Lower lobe of right lung (tissue), 2 donors: ENCODE measurements at places on chromosomes 12 and 14. TPM values are rescaled to one million over a fixed set of nuclear protein-coding genes. Genes with fewer than 3 reads are reported as not detected.

GRCh38 chr14:80946797-80947196 is 5.3 kb upstream of the CEP128 start:
- no peak for DNase-seq

The KIF26A gene
- 4.4 TPM for total RNA-seq

DNA sequence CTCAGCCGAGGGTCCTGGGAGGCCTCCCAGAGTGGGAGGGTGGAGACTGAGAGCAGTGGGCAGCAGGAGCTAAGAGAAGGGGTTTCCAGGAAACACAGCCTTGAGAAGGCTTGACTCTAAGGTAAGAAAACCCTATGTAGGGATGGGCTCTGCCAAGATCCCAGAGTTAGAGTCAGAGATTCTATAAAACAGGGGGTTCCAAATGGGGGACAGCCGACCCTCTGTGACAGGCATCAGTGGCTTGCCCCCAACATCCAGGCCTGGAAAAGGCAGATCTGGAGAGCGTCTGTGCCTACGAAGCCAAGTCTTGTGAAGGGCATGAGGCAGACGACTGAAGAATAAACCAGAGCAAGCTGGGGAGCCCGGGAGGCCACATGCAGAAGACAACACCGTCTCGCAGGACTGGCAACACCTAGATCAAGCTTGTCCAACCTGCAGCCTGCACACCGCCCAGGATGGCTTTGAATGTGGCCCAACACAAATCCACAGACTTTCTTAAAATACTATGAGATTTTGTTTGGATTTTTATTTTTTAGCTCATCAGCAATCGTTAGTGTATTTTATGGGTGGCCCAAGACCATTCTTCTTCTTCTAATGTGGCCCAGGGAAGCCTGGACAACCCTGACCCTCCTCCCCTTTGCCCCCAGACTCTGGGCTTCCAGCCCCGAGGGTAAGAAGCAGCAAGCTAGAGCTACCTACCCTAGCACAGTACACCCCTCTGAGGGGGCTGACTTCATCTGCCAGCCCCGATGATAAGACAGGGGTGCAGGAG is 42.1 kb downstream of the PRMT8 start:
- DNase-seq: no peak

- DNase-seq: no peak
Observed at GRCh38 chr14:104158827-104159798, 20.7 kb downstream of the KIF26A start.

- no peak for DNase-seq
Observed at GRCh38 chr14:52700701-52701172, 5.4 kb upstream of the ERO1A start.

- no peak for DNase-seq
Observed at GRCh38 chr14:93232159-93232558, 25.1 kb downstream of the UBR7 start.

- no peak for DNase-seq
Observed at GRCh38 chr12:122820838-122821271, 14.4 kb upstream of the HIP1R start.

- DNase-seq: no peak
Observed at GRCh38 chr12:93537769-93538168, 34.7 kb upstream of the SOCS2 start.

The PLA2G1B gene
- total RNA-seq: 42.2 TPM

The ANO2 gene
- total RNA-seq: 22.2 TPM

The JPH4 gene
- 5.1 TPM for total RNA-seq

DNA sequence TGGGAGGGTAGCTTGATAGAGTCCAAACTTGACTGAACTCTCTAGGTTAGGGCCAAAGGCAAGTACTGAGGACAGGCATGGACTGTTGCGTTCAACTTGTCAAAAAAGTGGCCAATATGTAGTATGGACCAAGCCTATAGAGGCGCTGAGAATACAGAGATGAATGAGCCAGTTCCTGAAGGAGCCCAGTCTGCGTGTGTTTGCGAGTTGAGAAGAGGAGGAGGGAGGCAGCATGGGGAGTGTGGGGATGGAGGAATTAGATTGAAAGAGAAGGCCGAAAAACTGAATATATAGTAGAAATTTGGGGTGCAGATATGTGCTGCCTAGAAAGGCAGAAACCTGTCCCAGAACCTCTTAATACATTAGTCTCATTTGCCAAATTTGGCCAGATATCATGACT is 412.4 kb downstream of the PCNX1 start:
- no peak for DNase-seq

GRCh38 chr14:96042248-96042930 is 3.2 kb downstream of the C14orf132 start:
- DNase-seq: no peak

The TAS2R8 gene
- total RNA-seq: not detected

DNA sequence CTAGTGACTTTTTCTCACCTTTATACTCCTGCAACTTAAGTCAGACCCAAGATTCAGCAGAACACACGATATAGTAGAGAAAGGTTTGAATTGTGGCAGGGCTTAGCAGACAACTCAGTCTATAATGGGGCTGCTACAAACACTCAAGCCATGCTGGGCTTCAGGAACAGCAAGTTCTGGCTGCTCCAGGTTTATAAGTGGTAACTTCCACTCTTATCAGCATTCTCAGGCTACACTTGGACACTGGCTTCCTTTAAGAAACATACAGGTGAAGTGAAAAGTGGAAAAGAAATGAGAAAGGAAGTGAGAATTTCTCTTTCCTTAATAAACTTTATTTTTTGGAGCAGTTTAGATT is 21.7 kb downstream of the PLEKHD1 start:
- no peak for DNase-seq

- DNase-seq: no peak
Observed at GRCh38 chr12:47744778-47745436, 13.8 kb downstream of the RAPGEF3 start.

The FOXA1 gene
- 30.5 TPM for total RNA-seq

DNA sequence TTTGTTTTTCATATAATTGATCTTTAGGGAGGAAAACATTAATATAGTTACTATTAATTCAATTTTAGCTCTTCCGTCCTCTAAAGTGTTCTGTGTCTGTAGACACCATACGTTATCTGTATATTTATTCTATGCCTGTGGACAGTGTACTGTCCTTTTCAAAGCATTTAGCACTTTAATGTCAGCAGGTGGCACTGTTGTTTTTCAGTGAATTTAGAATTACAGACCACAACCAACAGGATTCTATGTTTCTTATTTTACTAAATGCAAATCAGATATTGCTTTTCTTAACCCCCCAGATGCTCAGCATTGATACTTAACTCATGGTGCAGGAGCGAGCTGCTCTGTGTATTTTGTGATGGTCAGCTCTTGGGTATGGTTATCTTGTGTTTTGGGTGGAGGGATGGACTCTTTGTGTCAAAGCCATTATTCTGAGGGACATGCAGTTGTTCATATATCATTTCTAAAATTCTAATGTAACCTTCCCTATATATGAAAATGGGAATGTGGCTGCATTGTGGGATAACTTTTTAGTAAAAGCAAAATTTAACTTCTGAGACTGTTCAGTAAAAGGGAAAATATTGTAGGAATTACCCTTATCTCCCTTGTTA is 65.2 kb downstream of the PAPOLA start:
- DNase-seq: no peak

DNA sequence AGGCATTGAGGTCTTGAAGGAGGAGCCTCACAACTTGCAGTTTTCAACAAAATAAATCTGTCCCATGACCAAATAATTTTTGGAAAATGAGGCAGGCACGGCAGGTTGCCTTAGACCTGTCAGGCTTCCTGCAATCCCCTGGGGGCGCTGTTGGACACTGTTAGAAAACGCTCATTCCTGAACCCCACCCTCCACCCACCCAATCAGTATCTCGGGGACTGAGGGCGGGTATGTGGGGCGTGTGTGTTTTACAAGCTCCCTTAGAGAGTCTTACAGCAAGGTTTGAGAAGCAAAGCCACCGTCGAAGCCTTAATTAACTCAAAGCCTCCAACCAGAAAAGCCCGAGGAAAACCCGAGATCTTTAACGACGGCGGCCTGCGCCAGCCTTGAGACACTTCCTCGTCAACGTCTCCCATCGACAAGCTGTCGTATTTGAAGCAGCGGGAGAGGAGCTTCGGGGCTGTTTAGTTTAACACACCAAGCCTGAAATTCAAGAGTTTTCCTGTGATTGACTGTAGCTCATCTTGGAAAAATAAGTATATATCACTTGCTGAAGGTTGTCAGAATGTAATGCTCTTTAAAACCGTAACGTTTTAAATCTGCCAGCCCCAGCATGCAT is 123.0 kb downstream of the GLT1D1 start:
- peak; percentile 62 for DNase-seq

DNA sequence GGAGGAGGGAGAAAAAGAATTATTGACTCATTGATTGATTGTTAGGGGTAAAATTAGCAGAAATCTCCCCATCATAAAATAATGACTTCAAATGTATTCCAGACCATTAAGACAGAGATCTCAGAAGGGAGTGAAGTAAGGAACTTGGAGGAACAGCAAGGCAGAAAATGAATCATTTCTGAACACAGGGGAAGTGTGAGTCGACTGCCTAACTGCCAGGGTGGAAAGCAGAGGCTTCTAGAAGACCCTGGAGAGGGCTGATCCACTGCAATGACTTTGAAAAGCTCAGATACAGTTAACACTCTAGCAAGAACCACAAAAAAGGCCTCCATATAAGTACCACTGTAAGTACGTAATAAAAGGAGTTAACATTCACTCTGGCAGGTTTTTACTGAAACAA is 9.7 kb downstream of the GLTP start:
- no peak for DNase-seq

The HOXC6 gene
- total RNA-seq: 0.50 TPM

DNA sequence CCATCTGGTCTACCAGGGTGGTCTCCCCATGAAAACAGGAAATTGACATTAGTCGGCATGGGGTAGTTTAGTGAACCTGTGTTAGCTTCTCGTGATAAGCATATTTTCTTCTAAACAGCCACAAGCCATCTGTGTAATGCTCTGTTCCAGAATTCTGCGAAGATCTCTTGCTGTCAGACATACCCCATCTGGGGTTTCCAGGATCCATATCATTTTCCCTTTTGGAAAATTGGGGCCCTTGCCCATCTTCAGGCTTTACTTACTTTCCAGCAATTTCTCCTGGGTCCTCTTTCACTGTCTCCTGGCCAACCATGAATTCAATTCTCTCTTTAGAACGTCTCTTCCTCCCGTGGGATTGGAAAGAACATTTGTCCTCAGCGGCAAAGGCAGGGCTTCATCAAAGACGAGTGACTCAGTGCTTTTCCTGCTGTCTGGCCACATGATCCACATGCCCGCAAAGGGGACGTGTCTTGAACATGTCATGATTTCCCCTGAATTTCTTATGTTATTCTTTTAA is 21.4 kb upstream of the NCOR2 start:
- no peak for DNase-seq

- no peak for DNase-seq
Observed at GRCh38 chr14:31166271-31166561, 41.4 kb downstream of the HECTD1 start.

The SMOC1 gene
- 1.1 TPM for total RNA-seq

The CLEC4A gene
- 14.1 TPM for total RNA-seq

The CERS5 gene
- 37.7 TPM for total RNA-seq

DNA sequence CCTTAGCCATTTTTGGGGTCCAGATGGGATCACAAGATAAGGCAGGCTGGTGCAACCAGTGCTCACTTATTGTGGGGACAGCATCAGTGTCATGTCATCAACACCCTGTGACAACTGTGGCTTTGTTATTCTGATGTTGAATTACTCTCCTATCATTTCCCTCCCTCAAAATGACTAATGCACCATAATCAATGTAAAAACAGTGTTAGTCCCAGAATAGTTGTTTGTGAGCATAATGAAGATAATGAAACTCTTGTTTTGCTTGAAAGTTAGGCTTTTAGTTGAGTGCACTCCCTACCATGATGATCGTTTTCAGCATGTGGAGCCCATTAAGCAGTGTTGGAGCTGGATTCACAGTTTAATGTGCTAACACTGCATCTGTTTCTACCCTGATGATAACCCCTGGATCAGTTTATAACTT is 151.4 kb downstream of the TMTC2 start:
- no peak for DNase-seq
